Ureter (tissue), 1 donor: ENCODE measurements at places on chromosomes 6 and 20. TPM values are rescaled to one million over a fixed set of nuclear protein-coding genes. Genes with fewer than 3 reads are reported as not detected.

GRCh38 chr6:108581237-108581931 lies 20.7 kb downstream of the FOXO3 start:
- DNase-seq, result no peak

DNA sequence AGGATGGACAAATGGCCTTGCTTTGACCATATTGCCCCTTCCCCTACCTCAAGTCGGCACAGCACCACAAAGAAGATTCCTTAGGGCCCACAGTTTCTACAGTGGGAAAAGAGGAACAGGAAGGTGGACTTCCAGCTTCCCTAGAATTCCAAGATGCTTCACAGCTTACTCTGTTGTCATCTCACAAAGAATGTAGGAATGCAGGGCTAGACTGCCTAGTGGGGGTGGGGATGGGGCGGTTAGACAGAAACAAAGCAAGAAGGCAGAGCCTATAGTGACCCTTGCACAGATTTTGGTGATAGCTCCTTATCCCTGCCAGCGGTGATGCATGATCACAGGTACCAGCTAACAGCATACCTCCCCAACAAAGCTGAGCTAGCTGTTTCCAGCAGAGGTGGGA lies 607.6 kb upstream of the MAN1A1 start:
- no peak for DNase-seq

GRCh38 chr6:109029313-109029712 lies 65.3 kb downstream of the SESN1 start:
- no peak for DNase-seq

GRCh38 chr20:44762466-44763140 lies 16.9 kb downstream of the KCNK15 start:
- DNase-seq, result no peak

The HCRTR2 gene
- total RNA-seq, result not detected

The KCNK16 gene
- not detected for total RNA-seq
